ENCODE measurements at places on chromosomes 11 and 22.

DNA sequence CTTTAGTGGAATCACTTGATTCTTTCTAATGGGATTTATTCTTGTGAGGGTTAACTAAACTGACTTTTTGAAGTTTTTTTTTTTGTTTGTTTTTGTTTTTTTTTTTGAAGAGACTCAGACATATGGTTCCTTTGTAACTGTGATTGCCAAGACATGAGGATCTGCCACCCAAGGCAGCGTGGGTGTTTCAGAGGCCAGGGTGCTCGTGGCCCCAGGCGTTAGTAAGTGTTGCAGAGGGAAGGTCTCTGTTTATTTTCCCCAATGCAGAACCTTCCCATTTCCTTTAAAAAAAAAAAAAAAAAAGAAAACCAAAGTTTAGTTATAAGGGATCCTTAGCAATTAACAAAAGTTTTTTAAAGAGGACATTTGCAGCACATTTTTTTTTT is 94.8 kb downstream of the CTTN start:
- DNase-seq, result no peak

DNA sequence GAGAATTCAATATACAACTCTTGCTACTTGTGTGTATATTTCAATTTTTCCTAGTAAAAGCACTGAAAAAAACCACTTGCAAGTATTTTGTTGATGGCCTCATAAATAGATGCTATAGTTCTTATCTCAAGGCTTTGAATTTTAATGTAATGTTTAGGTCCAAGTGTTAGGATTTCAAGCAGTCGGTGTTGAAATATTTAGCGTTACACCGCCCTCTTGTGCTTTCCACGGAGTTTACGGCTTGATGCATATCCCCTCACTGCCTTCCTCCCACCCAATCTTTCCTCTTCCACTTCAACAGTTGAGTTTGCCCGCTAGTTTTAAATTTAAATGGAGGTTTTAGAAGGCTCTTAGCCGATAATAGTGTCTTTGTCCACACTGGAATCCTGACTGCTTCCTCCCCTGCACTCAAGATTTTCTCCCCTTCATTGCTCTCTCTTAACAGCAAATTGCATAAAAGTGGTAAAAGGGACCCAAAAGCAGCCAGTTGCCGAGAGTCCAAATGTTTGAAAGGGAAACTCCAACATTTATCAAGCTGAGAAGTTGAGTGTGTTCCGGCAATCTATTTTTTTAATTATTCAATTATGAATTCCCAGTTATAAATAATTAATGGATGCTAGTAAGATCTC is 25.9 kb upstream of the HTATIP2 start:
- peak; percentile 33 for DNase-seq

DNA sequence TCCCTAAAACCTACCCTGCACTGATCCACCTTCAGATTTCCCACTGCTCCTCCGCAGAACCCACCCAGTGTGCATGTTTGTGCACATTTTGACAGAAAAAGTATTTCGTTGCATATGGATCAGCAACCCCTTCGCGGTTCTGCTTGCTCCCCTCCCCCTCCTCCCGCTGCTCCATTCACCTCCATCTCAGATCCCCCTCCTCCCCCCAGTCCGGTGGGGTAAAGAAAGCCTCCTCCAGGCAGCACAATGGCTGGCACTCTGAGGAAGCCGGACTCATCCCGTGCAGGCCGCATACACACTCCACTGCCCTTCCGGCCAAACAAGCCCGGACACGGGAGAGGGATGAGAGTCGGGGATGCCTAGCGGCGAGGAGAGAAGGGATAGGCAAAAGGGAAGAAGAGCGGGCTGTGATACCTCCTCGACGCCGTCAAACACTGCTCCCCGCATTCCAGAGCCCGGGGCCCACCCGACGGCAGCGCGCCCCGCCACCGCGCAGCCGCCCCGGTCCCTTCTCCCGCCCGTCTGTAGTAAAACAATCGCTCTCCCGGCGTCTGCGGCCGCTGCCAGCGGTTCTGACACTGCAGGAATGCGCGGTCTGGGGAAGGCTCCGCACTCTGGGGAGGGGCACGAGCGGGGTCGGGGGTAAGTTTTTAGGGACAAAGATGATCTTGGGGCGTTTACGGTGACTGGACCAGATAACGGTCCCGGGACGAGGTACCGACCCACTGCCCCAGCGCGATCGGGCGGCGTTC is 915 bp downstream of the FEZ1 start:
- DNase-seq, result peak; percentile 48

- DNase-seq, result no peak
These were observed 3.2 kb downstream of the MAPK11 start for GRCh38 chr22:50266994-50267393.

GRCh38 chr11:120869097-120869496 is 154.8 kb upstream of the TBCEL start:
- no peak for DNase-seq

DNA sequence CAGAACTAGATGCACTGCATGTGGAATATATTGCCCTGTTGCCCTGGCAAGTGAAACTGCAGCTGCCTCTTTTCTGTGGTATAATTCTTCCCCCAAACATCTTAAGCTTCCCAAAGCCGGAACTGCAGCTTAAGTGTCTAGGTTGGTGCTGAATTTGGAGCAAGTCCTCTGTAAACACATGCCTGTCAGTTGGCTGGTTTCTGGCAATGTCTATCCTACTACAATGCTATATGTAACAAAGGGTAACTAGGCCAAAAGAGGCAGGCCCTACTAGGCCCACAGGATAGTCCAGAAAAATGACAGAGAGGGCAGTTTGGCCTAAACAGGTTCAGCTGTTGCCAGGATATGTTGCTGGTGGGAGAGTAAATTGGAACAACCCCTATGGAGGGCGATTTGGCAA is 27.9 kb downstream of the ASCC2 start:
- DNase-seq, result no peak

DNA sequence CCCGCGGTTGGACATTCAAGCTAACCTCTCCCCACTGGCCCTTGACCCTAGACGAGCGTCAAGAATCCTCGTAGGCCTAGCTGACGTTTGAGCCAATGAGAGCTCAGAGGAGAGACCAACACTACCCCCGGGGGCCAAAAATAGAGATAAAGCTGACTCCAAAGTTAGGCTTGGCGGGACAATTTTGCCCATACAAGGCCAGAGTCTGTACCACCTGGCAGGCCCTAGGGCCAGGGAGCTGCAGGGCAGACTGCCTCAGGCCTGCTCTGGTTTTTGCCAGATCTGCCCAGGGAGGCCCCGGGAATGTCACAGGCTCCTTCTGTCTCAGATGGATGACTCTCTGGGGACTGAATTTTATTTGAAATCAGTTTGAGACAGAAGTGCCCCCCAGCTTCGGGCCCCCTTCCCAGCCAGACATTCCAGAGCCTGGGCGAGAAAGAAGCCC is 40.8 kb upstream of the ACCSL start:
- DNase-seq, result no peak

- no peak for DNase-seq
These were observed 3.7 kb downstream of the MIAT start for GRCh38 chr22:26660961-26661578.

DNA sequence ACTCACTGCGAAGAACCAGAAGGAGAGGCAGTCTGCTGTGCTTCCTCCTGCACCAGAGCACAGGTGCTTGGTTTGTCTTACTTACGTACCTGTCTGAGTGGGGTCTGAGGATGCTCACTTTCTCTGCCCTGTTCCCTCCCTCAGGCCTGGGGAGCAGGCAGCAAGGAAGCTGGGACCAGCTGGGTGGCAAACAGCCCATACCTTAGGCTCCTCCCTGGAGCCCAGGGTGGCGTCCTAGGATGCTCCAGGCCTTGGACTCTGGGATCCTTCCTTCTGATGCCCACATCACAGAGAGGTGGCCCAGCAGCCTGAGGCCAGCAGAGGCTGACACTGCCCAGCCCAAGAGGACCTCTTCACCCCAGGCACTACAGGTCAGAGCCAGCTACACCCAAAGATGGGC is 593.2 kb downstream of the BRD1 start:
- no peak for DNase-seq

DNA sequence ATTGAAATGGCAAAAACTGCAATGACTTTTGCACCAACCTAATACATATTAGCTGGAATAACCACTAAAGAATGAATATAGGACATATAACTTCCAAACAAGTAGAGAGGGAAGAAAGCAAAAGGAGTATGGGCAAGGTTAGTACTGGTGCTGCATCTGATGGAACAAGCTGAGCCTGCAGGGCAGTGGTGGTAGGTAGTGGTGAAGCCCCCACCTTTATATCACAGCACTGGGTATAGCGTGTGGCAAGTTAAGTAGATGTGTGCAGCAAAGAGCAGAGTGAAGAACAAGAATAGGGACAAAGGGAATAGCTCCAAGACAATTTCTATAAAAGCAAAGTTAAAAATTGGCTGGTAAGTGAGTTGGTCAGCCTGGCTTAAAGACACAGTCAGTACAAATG is 62.3 kb downstream of the CTNND1 start:
- DNase-seq, result no peak

GRCh38 chr11:3227568-3228444 is 4.4 kb downstream of the MRGPRE start:
- no peak for DNase-seq

DNA sequence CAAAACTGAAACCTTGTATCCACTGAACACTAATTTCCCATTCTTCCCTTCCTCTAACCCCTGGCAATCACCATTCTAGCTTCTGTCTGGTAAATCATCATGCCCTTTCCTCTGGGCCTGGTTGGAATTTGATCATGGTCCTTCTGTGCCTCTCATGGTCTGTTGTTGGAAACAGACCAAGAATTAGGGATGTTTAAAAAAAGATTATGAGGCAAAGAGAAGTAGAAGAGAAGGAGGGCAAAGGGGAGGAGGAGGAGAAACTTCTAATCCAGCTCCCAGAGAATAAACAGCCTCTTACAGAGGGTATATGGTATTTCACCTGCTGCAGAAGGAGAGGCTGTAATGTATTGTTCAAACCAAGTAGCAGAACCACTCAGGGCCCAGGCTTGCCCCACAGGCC is 10.6 kb downstream of the BCO2 start:
- no peak for DNase-seq

DNA sequence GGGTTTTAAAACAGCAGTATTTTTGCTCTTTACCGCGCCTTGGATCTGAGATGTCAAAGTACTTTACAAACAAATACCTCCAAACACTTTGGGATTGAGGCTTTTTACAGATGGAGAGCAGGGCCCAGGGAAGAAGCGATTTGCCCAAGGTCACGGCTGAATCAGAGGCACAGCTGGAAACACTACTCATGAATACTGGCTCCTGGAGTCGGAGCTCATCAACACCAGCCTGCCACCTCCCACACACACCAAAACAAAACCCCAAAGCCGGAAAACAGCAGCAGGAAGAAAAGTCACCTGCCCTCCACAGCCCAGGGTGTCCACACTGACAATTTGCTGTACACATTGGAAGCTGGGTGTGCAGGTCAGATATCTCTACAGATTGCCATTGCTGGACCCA is 339.4 kb downstream of the CADM1 start:
- DNase-seq, result no peak

- DNase-seq, result no peak
These were observed at the start of gene ADM2 for GRCh38 chr22:50481440-50482106. Gene ADM2, plus strand, starts transcription at chr22:50481543. Its CDS starts 305 bp downstream, at chr22:50481848.

- DNase-seq, result no peak
These were observed 1858.3 kb upstream of the RAG2 start for GRCh38 chr11:38456371-38456770.

DNA sequence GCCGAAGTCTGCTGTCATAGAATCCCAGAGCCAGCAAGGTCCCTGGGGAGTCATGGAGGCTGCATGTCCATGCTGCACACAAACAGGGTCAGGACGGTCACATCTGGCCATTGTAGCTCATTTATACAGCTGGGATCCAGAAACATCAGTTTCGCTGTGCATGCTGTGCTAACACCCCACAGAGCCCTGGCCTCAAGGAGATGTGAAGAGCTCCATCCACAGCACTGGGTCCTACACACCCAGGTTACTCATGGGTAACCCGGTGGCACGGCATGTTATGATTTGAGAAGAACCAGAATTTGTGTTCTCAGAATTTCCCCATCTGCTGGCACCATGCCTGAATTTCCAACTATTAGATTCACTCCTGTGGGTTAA is 146.3 kb upstream of the ARHGAP20 start:
- no peak for DNase-seq

- no peak for DNase-seq
These were observed 12.3 kb downstream of the TMEM216 start for GRCh38 chr11:61404641-61405040.

DNA sequence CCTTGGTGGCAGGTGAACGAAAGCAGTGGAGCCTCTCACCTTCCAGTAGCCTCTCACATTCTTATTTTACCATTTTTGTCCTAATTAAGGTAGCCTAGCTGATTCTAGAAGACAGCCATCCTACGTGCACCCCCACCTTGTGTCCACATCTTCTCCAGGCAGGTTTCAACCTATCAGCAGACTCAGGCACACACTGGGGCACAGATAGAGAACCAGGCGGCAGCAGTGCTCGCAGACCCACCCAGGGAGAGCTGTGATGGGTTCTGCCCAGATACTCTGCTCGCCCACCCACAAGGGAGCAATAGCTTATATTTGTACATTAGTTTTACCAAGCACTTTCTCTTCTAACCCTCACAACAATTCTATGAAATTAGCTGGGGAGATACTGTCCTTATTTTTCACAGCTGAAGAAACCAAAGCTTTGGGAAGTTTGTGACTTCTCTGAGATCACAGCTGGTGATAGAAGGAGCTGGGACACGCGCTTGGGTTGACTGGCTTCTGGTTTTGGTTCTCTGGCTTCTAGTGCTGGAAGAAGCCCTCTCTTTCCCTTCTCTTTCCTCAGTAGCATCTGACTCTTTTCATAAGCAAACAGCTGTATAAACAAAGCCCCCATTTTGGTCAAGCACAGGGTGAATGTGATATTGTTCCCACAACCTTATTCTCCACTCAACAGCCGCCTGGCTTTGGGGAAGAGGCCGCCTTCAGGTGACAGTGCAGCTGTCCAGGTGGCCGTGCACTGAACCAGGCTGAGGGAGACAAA is 36.9 kb downstream of the PPP2R1B start:
- DNase-seq, result no peak

DNA sequence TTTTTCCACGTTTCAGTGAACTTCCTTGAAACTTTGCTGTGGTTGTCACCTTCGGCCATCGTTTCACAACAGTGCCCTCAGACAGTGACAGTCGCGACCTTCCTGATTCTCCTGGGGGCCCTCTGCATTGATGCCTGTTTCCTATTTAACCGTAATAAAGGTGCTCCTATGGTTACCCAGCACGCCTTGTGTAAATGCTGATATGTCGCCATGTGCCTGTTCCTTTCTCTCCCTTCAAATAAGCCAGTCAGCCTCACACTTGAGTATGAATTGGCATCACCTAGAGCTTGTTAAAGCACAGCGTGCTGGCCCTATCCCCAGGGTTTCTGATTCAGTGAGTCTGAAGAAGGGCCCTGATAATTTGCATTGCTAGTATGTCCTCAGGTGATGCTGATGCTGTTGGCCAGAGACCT is 104.8 kb downstream of the MICAL2 start:
- DNase-seq, result no peak

GRCh38 chr11:36976741-36977140 is 378.7 kb upstream of the RAG2 start:
- DNase-seq, result no peak

- no peak for DNase-seq
These were observed 3.9 kb downstream of the FRMD8 start for GRCh38 chr11:65390099-65390941.

GRCh38 chr11:102497061-102497460 is 33.5 kb downstream of the MMP7 start:
- DNase-seq, result no peak
